ENCODE measurements at places on chromosomes 16 and 17.

GRCh38 chr16:80460988-80461387 lies 79.8 kb upstream of the DYNLRB2 start:
- DNase-seq, result no peak

GRCh38 chr16:49442805-49443204 lies 69.2 kb downstream of the C16orf78 start:
- no peak for DNase-seq

DNA sequence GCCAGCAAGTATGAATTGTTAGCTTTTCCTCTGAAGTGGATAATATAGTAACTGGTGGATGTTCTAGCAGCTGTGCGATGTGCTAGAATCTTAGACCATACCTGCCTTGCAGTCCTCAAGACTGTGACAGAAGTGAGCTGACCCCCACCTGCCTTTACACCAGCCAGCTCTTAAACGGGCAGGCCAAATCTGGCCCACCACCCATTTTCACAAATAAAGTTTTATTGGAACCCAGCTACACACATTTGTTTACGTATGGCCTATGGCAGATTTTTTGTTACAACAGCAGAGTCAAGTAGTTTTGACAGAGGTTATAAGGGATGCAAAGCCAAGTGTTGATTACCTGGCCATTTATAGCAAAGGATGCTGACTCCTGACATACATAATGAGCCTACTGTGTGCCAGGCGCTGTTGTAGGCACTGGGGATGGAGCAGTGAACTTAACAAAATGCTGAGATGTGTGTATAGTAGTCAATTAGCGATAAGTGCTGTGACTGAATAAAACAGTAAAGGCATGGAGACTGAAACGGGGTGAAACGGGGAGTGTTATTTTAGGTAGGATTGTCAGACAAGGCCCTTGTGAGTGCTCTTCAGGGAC lies 79.0 kb downstream of the MSI2 start:
- no peak for DNase-seq

DNA sequence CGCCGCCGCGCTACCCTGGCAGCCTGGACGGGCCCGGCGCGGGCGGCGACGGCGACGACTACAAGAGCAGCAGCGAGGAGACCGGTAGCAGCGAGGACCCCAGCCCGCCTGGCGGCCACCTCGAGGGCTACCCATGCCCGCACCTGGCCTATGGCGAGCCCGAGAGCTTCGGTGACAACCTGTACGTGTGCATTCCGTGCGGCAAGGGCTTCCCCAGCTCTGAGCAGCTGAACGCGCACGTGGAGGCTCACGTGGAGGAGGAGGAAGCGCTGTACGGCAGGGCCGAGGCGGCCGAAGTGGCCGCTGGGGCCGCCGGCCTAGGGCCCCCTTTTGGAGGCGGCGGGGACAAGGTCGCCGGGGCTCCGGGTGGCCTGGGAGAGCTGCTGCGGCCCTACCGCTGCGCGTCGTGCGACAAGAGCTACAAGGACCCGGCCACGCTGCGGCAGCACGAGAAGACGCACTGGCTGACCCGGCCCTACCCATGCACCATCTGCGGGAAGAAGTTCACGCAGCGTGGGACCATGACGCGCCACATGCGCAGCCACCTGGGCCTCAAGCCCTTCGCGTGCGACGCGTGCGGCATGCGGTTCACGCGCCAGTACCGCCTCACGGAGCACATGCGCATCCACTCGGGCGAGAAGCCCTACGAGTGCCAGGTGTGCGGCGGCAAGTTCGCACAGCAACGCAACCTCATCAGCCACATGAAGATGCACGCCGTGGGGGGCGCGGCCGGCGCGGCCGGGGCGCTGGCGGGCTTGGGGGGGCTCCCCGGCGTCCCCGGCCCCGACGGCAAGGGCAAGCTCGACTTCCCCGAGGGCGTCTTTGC lies 3.1 kb downstream of the HIC1 start:
- peak; percentile 69 for DNase-seq

- no peak for DNase-seq
Observed at GRCh38 chr17:54882950-54883349, 17.7 kb upstream of the TOM1L1 start.

DNA sequence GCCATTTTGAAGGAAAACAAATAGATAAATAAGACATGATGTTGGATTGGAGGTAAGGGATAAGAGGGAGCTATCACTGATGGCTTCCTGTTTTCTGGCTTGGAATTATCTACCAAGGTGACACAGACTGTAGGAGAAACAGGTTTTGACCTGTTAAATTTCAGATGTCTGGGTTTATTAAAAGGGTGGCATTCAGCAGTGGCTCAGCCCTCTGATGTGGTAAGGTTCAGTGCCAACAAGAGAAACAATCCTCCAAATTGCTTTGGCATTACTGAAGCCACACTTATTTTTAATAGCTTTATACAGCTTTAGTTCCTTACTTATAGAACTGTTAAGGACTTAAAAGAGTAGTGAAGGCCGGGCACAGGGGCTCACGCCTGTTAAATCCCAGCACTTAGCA lies 37.0 kb upstream of the AKAP1 start:
- no peak for DNase-seq

DNA sequence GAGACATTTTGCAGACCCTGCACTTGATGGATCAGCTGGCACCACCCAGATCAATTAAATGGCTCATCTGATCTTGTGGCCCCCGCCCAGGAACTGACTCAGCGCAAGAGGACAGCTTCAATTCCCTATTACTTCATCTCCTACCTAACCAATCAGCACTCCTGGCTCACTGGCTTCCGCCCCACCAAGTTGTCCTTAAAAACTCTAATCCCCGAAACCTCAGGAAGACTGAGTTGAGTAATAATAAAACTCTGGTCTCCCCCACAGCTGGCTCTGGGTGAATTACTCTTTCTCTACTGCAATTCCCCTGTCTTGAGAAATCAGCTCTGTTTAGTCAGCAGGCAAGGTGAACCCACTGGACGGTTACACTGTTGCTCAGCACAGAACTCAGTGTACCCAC lies 23.6 kb downstream of the SPPL2C start:
- DNase-seq, result no peak

- DNase-seq, result no peak
Observed at GRCh38 chr17:9451934-9452333, 123.7 kb downstream of the STX8 start.

GRCh38 chr16:720447-720989 lies 428 bp upstream of the ANTKMT start:
- peak; percentile 73 for DNase-seq

DNA sequence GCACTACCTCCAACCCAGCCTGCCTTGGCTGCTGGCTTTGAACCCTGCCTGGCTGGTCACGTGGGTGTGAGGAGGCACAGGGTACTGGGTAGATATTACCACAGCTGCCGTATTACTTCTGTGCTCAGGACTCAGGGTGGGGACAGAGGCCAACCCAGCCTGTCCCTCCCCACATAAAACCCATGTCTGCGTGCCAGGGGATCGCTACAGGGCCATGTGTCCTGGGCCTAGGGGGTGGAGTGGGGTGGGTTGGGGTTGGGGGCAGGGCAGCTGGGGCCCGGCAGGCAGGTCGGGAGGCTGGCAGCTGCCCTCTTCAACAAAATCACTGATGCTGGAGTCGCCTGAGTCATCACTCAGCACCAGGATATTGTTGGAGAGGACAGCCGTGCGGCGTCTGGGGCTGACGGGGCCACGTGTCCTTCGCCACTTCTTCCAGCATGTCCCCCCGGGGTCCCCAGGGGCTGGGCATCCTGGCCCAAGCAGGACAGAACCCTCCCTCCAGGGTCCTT lies 39.7 kb upstream of the PVALEF start:
- DNase-seq, result no peak

DNA sequence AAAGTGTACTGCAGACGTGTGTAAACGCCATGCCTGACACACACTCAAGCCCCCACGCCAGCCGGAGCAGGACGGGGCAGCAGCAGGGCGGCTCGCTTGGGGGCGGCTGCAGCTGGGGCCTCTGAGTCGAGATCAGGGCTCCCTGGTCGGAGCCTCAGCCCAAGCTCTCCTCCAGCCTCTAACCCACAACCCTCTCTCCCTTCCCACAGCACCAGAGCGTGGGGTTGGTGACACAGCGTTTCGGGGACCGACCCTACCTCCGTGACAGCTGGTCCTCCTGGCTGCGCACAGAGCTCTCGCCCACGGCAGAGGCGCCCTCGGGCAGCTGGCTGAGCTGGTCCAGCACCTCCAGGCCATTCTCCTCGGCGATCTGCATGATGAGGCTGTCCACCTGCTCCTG lies 11.2 kb downstream of the CHMP1A start:
- DNase-seq, result no peak

- DNase-seq, result no peak
Observed at GRCh38 chr17:2295575-2295974, 8.0 kb downstream of the SMG6 start.
